Right renal pelvis (tissue), 4 donors: ENCODE measurements at places on chromosomes 2 and 18. TPM values are rescaled to one million over a fixed set of nuclear protein-coding genes. Genes with fewer than 3 reads are reported as not detected.

Gene KLF7
- 21.5 TPM for polyA plus RNA-seq

Gene RNF152
- polyA plus RNA-seq, result 7.9 TPM

Gene BCL11A
- 13.1 TPM for polyA plus RNA-seq

DNA sequence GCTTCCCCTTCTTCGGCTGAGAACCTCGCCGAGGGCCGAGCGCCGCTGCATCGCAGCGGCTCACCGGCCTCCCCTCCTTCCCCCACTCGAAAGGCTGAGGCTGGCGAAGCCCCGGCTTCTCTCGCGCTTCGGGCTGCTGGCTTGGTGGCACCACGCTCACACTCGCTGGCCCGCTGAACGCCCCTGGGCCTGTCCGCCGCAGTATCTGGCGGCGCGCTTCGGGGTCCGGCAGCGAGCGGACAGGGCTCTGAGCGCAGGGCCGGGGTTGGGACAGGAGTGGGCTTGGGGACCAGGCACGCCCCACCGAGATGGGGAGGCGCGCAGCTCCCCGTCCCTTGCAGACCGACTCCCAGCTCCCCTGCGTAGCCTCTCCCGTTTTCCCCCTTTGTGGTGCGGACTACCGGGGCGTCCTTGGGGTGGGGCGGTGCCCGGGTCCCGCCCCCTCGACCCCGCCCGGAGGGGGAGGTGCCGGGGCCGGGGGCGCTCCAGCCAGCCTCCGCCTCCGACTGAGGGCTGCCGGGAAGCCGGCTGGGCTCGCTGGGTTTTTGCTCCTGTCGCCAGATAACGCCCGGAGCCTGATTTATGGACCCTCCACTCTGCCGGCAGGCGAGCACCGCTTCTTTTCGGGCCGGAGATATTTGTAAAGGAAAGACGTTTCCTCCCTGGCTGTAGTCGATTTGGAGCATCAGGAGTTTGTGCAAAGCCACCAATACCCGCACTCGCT is 3.8 kb downstream of the GBX2 start:
- DNase-seq, result no peak

- DNase-seq, result no peak
Observed at GRCh38 chr2:140270224-140270623, 1490.0 kb upstream of the NXPH2 start.

- DNase-seq, result no peak
Observed at GRCh38 chr2:69007169-69007568, 5.8 kb upstream of the ANTXR1 start.
